ENCODE measurements at places on chromosomes 1 and 21.
A peak's percentile ranks its signal among the peaks of the same experiment; 100 is the strongest.

- no peak for DNase-seq
Observed at GRCh38 chr1:229411434-229412055, 22.3 kb downstream of the ACTA1 start.

DNA sequence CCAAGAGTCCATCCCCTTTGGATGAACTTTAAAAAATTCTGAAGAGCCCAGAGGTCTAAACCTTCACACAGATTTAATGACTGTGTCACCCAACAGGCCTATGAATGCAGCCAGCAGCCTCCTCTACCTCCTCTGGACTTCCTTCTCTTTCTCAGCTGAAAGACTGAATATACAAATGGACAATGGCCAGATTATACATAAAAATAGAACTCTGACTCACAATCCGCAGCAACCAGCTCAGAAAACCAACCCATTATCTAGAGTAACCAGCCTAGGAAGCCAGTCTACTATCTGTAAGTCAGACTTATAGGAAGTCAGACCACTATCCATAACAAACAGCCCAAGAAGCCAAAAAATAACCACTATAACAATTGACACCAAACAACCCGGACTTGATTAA, 224.5 kb downstream of the ASTN1 start:
- DNase-seq = no peak

DNA sequence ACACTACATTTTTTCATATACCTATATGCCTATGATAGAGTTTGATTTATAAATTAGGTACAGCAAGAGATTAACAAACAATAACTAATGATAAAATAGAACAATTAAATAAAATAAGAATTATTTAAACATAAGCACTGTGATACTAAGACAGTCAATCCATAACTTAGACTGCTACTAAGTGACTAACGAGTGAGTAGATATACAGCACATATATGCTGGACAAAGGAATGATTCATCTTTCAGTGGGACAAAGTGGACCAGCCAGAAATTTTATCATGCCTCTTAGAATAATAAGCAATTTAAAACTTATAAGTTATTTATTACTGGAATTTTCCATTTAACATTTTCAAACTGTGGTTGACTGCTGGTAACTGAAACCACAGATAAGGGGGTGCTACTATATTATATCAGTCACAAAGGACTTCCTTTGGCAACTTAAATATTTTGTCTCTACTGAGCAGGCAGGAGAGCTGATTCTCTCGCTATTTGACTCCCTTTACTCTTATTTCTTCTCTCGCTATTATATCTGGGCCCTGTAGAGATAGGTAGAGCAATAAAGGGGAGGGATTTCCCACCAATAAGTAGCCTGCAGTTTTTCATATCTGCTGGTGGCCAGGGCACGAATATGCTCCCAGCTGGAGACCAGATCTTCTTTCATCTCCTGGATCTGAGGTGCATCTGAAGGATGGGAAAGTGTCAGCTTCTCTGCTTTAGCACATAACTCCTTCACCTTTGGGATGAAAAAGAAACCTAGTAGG, 10.8 kb downstream of the SPTA1 start:
- peak; percentile 45 for DNase-seq

- no peak for DNase-seq
Observed at GRCh38 chr1:165449131-165449530, 4.2 kb upstream of the RXRG start.

GRCh38 chr1:25009671-25010262, 79.7 kb upstream of the RUNX3 start:
- DNase-seq = no peak

DNA sequence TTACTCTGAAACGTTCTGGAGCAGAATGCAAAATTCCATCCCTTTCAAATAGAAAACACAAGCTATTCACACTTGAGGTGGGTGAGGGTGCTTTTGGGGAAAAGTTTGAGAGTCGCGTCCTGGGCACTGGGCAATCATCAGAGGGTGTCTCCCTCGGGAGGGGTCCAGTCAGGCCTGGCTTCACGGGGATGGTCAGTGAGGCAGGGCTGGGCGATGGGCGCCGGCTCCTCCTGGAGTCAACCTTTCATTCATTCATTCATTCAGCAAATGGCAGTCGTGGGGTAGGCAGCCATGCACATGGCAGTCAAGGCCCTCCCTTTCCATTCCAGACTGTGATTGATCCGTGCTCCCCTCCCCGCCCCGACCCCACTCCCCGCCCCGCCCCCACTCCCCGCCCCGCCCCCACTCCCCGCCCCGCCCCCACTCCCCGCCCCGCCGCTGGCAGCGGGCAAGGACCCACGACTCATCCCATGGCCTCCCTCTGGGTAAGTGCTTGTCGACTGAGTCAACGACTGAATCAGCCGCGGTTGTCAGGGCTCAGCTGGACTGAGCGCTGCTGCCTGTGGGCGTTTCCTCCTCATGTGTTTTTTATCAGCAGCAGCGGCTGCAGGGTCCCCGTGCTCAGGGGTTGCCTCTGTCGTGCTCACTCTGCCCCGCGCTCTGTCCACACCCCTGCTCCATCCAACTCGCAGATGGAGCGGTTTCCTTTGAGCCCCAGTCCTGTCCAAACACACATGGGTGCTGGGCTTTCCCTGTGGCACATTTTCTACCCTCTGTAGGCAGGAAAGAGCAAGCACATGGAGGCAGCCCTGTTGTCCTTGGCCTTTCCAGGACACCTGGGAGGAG, 12.5 kb upstream of the SPSB1 start:
- DNase-seq = peak; percentile 64

- peak; percentile 87 for DNase-seq
Observed at GRCh38 chr1:154961207-154962155, at the start of gene PYGO2. Gene PYGO2 (minus strand): TSS chr1:154961782. CDS start chr1:154961576, 206 bp downstream.

All from erythroblast (primary cell).